ENCODE measurements at places on chromosomes 1 and 21. TPM values are rescaled to one million over a fixed set of nuclear protein-coding genes. Genes with fewer than 3 reads are reported as not detected.

DNA sequence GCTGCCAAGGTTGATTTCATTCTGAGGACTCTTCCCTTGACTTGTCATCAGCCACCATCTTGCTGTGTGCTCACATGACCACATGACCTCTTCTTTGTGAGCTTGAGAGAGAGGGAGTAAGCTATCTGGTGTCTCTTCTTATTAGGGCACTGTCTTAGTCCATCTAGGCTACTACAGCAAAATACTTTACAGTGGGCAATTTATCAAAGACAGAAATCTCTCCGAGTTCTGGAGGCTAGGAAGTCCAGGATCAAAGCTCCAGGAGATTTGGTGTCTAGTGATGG is 11.9 kb upstream of the RPS6KA1 start:
- DNase-seq, result no peak

Gene VN1R5
- not detected for total RNA-seq

Gene AKR7A3
- 1.0 TPM for total RNA-seq

Gene CFHR3
- total RNA-seq, result not detected

Gene CFAP298
- 33.8 TPM for total RNA-seq

DNA sequence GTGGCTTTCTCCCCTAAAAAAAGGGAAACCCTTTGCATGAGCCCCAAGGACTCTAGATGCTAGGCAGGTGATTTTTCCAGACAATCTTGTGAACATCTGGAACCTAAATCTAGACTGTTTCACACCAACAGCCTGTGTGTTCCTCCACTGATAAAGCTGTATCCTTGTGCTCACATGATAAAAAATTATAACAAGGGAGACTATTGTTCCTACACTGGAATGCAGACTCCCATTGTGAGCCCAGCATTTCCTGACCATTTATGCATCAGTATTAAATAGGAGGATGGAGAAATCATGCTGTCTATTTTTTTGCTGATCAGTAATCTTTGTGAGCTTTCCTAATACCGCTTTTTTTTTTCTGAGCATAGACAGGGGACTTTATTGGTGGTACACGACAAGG is 52.5 kb downstream of the ZNF697 start:
- DNase-seq, result no peak

- no peak for DNase-seq
Observed at GRCh38 chr1:117871013-117871412, 58.4 kb downstream of the GDAP2 start.

DNA sequence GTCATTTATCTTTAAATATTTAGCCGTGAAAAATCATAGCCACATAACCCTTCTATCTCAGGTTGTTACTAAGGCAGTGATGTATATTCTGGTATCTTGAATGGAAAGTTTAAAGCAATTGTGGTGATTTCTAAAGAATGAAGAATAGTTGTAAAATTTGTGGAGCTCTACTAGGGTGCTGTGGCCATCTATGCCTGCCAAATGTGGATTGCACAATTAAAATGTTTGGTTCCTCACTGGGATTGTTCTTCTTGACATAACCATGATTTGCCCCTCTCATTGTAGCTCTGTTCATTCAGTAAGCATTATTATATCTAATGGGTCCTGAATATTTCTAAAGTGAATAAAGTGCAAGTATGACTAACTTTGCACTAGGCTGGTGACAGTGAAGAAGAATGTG is 50.1 kb downstream of the AK4 start:
- DNase-seq, result no peak

- DNase-seq, result no peak
Observed at GRCh38 chr1:66360285-66360724, 173.6 kb upstream of the SGIP1 start.

Gene ALX3
- total RNA-seq, result not detected

DNA sequence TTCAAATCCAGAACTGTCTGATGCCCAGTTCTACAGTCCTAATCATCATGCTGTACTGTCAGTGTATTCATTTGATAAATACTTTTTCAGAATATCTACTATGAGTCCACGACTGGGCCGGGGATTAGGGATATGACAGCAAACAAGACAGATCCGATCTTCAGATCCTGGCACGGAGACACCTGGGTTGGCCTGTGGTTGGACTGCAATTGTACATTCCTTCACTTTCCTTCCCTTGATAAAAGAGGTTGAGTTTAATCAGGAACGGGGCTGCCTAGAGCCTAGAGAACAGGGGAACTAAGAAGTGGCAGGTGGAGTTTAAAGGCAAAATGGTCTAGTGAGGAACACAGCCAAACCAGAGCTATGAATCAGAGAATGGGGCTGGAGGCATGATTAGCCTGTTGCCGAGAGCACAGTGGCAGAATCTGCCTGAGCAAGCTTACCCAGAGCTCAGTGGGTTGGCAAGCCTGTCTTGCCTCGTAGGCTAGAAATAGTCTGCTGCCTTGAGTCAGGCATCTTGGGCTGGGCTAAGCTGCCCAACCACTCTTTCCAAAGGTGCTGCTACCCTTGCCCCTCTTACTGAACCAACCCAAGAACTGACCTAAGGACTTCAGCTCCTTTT is 38.1 kb upstream of the PTCH2 start:
- DNase-seq, result no peak

DNA sequence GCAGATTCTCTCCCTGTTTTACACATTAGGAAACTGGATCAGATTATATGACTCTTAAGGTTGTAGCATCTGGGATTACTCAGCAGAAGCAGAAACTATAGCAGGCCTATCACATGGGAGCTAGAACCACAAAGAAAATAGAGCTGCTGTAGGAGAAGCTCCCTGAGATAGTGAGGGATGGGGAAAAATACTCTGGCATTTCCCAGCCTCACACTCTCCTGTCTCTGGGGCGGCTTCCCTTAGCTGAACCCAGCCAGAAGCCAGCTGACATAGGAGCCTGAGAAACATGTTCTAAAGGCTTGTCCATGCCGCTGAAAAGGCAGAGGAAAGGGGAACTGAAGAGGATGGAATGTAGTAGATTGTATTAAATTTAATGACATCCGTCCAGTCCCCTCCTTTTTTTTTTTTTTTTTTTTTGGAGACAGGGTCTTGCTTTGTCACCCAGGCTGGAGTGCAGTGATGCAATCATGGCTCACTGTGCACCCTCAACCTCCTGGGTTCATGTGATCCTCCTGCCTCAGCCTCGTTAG is 76.8 kb upstream of the DNAJC6 start:
- DNase-seq, result no peak
